ENCODE measurements at places on chromosomes 6 and 20.
A peak's percentile ranks its signal among the peaks of the same experiment; 100 is the strongest.

GRCh38 chr6:36769676-36770499, 69.4 kb downstream of the CPNE5 start:
- no peak for DNase-seq

DNA sequence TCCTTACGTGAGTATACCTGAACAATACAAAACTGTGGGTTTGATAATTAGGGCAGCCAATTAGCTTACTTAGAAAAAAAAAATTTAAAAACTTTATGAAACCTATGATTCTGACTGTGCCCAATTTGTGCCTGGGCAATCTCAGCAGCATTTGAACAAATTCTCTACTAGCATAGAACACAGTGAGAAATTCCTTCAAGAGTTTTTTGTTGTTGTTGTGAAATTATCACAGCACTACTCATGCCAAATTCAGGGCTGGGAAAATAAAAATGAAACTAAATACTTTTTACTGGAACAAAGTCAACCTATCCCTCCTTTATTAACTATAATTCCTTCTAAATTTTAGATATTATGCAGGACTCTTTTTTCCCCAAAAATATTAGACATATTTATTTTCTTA, 42.9 kb downstream of the POU3F2 start:
- DNase-seq = no peak

- DNase-seq = no peak
Measured at GRCh38 chr6:41359617-41360313, 24.4 kb downstream of the NCR2 start.

GRCh38 chr20:48597521-48598302, 230.1 kb downstream of the PREX1 start:
- DNase-seq = peak; percentile 79

GRCh38 chr20:661474-662270, 8.7 kb upstream of the SRXN1 start:
- DNase-seq = no peak

DNA sequence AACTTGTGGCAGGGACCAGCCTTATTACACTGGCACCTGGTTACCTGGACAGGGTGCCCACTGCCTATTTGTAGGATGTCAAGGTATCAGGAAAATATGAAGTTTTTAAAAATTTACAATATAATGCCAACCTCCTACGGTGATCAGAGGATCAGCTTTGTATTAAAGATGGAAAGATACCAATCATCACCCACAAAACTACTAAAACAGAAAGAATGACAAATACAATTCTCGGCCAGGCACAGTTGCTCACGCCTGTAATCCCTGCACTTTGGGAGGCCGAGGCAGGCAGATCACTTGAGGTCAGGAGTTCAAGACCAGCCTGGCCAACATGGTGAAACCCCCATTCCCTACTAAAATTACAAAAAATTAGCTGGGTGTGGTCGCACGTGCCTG, 18.4 kb upstream of the PRND start:
- no peak for DNase-seq

- DNase-seq = no peak
Measured at GRCh38 chr6:9520417-9521151, 894.3 kb downstream of the TFAP2A start.

DNA sequence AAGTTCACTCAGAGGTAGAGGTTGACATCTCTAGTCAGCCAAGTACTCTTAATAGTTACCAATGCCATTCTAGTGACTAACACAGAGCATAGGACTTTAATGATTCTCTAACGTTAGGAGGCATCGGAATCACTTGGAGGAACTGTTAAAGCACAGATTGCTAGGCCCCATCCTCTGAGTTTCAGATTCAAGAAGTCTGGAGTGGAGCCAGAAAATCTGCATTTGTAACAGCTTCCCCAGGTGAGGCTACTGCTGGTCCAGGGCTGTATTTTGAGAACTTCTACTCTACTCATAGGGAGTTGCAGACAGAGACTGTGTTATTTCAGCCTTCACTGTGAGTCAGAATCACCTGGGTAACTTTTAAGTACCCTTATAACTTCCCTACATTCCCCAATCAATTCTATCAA, 5.7 kb downstream of the LMBRD1 start:
- no peak for DNase-seq

- DNase-seq = no peak
Measured at GRCh38 chr20:10910535-10911178, 236.9 kb upstream of the JAG1 start.

DNA sequence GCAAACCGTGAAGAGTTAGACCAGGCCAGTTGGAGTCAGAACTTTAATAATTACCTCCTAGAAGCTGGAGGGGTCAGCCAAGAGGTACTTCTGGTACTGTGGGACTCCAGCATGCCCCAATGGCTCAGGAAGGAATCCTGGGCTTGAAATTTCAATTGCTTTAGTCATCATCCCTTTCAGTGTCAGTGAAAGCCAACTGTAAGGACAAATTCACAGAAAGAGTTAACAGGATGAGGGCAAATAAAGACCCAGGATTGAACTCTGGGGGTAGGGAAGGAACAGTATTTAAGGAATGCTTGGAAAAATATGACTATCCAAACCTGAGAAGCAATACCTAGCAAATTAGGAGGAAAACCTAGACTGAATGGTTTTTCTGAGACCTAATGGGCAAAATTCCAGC, 735.1 kb upstream of the MARCKS start:
- DNase-seq = peak; percentile 70

GRCh38 chr6:169121013-169121412, 132.6 kb downstream of the THBS2 start:
- DNase-seq = no peak

GRCh38 chr20:933029-933428, 16.9 kb upstream of the ANGPT4 start:
- no peak for DNase-seq

DNA sequence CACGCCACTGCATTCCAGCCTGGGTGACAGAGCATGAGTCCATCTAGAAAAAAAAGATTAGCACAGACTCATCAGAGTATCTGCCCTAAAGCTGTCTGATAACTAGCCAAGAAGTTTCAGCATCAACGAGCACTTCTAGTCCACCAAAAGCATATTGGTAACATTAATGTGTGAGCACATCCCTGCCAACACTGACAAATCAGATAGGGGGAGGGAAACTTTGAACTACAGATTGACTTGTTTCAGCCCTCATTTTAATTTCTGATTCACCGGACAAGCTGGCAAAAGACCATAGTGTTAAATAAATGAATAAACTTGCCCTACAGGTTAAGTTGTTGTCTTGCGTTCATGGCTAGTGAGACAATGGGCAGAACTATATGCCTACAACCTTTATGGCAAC, 7.7 kb upstream of the SEC63 start:
- DNase-seq = no peak

DNA sequence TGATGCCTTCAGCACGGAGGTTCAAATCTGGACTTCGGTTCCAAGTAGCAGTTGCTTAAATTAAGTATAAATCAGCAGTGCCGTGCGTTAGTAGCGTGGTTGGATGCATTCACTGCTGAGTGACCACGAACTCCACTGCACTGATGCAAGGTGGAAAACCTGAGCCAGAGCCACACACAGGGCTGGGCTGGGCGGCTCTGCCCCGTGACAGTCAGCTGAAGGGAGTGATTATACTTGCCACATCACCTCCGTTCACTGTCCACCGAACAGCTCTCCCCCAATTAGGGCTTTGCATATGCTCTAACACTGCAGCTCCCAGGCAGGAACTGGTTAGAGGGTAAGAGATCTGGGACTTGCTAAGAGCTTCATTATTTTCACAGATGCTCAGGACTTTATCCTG, 22.2 kb downstream of the PPP1R3G start:
- DNase-seq = no peak

DNA sequence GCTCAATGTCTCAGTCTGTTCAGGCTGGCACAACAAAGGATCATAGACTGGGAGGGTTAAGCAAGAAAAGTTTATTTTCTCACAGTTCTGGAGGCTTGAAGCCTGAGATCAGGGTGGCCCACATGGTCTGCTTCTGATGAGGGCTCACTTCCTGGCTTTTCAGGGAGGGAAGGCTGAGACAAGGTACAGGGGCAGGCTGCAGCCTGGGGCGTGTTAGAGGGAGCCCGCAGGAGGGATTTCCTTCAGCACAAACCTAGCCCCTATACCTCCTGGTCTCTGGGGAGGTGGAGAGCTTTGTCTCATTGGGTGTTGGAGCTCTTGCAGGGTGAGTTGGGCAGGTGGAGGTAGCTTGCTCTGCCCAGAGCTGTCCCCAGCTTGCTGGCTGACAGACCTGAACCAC, 81.1 kb upstream of the GPR6 start:
- no peak for DNase-seq

All from RWPE2 (cell line).